ENCODE measurements at places on chromosomes 16 and 17.

DNA sequence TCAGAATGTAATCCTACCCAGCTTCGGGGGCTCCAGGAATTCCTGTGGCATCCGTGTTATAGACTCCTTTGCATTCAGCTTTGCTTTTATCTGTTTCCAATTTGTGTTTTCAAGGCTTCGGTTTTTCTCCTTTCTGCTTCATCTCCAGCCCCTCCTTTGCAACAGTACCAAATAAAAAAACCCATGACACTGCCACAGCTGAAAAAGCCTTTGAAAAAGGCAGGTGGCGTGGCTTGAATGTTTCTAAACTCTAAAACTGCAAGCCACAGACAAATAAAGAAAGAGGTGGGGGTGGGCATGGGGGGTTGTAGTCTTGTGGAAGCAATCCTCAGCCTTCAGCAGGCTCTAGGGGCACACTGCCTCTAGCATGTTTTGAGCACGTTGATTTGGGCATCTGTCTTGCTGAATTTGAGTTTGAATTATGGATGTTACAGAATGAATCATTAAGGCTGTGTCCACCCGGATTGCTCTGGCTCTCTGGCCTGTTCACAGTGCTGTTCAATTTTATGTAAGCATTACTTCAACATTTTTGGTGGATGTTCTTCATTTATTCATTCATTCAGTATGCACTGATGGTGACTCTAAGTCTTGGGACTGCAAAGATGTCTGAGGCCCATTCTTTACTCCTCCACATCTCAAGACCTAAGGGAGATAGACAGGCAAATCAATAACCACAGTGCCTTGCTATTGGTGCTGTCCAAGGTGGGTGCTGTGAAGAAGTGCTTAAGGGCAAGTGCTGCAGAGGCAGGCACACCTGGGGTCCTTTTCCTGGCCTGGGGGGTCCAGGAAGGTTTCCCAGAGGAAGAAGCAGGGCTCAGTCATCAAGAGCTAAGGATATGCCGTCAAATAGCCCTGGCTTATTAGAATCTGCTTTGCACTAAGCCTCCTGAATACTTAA, 77.4 kb downstream of the CDH13 start:
- DNase-seq: no peak

DNA sequence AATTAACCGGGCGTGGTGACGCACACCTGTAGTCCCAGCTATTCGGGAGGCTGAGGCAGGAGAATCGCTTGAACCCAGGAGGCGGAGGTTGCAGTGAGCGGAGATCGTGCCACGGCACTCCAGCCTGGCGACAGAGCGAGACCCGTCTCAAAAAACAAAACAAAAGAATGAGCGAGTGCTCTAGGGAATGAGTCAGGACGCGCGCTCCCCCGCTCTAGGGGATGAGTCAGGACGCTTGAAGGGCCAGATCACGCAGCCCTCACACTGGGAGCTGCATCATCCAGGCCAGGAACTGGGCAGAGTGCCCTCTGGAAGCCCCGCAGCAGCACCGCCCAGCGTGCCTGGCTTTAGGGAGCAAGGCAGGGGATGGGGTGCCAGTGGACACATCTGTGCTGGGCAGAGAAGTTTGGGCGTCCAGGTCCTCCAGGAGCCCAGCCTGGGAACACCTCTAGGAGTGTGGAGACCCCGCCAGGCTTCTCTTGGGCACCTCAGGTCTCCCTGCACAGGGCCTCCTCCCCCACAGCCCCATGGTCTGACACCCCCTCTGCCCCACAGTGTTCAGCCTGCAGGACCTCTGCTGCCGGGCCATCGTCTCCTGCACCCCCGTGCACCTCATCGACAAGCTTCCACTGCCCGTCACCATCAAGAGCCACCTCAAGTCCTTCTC, 3.9 kb upstream of the WFIKKN1 start:
- peak; percentile 97 for DNase-seq

GRCh38 chr17:65674246-65675045, 113.0 kb upstream of the AXIN2 start:
- DNase-seq: no peak

- DNase-seq: no peak
Observed at GRCh38 chr17:61005358-61005757, 327.7 kb downstream of the BCAS3 start.

DNA sequence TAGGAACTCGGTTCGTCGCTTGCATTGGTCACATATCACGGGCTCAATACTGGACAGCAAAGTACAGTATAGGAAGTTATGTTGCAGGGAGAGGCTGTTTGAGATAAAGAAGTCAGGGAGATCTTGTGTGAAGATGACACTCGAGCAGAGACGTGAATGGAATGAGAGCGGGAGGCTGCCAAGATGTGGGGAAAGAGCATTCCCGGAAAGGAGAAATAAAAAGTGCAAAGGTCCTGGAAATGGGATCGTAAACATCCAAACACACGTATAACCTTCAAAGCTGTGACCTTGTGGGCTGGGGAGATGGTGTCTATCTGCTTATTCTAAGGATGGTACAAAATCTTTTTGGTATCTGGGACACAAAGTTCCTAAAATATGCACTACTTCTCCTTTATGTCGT, 43.0 kb upstream of the MYOCD start:
- DNase-seq: no peak

GRCh38 chr17:65193305-65193704, 56.1 kb downstream of the RGS9 start:
- DNase-seq: no peak

GRCh38 chr16:80693553-80693952, 110.8 kb downstream of the CDYL2 start:
- DNase-seq: no peak

DNA sequence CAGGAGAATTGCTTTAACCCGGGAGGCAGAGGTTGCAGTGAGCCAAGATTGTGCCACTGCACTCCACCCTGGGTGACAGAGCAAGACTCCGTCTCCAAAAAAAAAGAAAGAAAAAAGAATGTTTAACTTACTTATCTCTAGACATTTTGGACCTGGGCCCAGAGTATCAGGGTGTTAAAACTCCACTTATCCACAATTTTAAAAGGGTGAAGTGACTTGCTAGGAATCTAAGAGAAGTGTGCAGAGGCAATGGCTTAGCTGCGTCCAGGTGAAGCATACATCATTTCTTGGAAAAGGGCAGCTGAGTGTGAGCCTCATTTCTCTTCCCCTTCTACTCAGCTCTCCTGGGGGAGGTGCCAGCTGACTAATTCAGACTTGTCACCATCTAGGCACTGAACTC, 25.1 kb downstream of the ALDH3A2 start:
- no peak for DNase-seq

DNA sequence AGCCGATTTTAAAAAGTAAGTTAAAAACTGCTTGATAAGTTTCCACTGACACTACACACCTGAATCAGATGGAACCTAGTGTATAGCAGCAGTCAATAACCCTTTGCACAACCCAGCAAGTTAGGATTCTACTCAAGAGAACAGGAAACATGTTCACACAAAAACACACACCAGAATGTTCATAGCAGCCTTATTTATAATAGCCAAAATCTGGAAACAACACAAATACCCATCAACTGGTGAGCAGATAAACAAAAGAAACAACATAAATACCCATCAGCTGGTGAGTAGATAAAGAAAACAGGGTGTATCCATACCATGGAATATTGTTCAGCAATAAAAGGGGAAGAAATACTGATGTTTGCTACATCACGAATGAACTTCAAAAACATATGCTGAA, 2.7 kb upstream of the CDH11 start:
- no peak for DNase-seq

DNA sequence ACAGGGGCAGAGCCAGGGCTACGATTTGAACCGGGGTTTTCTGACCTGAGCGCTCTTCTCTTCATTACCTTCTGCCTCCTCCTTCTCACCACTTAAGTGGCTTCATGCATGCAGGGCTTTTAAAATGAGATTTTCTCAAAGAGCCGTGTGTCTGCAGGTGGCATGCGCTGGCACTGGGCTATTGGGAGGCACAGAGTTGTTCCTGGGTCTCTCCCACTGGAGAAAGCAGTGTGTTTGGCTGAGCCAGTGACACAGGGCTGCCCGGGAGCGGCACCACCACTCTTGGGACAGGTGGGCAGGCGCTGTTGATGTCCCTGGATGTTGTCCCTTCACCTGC, 218.8 kb upstream of the CHMP6 start:
- no peak for DNase-seq

- DNase-seq: no peak
Observed at GRCh38 chr17:6575596-6575988, 19.2 kb upstream of the PITPNM3 start.

DNA sequence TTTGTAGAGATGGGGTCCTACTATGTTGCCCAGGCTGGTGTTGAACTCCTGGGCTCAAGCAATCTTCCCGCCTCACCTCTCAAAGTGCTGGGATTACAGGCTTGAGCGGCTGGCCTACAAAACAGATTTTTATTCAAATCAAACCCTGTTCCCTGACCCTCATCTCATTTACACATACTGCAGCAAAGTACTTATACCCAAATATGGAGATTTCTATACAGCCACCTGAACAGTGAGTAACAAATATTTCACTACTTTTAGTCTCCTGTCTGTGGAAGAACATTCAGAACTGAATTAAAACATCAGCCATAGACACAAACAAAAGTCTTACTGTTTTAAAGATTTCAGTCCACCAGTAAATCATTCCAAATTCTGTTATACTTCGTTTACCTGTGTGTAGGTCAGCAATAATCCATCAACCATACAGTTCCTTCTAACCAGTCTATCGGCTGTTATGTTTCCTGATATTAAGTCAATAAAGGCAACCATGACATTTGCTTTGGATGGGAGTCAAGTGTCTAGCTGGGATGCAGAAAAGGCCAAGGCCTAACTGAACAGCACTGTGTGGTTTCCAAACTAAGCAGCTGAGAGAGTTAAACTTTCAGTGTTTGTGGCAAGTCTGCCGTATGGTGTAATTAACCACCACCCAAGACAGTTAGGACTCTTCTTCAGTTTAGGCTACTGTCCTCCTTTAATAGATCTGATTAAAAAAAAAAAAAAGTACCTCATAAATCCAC, 22.3 kb downstream of the ERN1 start:
- no peak for DNase-seq

DNA sequence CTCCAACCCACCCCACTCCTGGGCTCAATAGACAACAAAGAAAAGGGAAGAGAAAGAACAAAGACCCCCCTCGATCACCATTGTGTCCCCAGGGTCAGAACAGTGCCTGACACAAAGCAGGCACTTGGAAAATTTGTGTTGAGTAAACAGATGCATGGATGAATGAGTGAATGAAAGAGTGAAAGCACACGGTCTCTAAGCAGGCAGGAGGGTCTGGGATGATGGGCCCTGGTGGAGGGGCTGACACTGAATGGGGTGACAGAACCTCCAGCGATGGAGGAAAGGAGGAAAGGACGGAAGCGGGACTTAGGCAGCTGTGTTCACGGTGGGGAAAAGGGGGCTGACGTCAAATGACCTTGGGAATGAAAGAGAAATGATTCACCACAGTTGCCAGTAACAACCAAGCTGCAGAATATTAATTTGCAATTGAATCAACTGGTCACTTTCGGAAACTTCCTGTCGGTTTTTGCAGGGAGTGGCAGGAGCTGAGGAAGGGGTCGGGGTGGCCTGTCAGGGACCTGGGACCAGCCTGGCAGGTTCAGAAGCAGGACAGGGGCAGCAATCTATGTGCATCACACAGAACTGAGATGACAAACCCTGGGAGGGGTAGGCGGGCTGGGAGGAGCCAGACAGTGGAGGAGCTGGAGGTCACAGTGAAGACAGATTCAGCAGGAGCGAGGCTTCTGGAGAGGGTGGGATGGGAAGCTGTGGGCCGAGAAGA, 6.7 kb upstream of the GAST start:
- DNase-seq: peak; percentile 54

GRCh38 chr16:5504064-5504781, 406.6 kb upstream of the EEF2KMT start:
- DNase-seq: no peak

DNA sequence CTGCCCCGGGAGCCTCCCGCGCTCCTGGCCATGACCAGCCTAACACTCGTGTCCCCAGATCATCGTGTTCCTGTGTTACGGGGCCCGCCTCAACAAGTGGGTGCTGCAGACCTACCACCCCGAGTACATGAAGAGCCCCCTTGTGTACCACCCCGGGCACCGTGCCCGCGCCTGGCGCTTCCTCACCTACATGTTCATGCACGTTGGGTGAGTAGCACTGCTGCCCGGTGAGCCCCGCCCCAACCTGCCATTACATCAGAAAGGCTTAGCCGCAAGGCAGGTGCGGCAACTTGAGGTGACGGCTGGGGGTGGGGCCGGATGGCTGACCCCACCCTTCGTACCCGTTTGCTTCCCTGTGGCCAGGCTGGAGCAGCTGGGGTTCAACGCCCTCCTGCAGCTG, 1.4 kb downstream of the RHBDL1 start:
- no peak for DNase-seq

GRCh38 chr17:34623856-34624766, 44.7 kb downstream of the TMEM132E start:
- DNase-seq: no peak

- DNase-seq: peak; percentile 53
Observed at GRCh38 chr16:12271006-12271405, 294.5 kb downstream of the SNX29 start.

DNA sequence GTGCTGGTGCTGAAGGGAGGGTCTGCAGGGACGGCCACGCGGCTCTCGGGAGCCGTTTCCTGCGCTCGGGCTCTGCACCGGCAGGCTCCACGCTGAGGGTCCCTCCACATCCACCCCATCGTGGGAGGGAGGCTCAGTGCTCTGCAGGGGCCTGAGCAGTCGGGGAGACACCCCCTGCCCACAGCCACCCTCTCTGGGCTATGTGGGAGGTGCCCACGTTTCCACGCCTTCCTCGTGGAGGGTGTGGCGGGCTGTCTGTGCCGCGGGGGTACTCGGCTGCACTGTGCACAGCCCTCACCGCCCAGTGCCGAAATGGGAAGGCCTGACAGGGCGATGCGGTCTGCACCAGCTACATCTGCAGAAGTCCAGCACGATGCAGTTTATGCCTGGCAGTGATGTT, 25.5 kb upstream of the ZNF750 start:
- DNase-seq: no peak

GRCh38 chr17:13475574-13476223, 126.0 kb downstream of the HS3ST3A1 start:
- no peak for DNase-seq

GRCh38 chr16:73405851-73406250, 357.9 kb upstream of the ZFHX3 start:
- no peak for DNase-seq

DNA sequence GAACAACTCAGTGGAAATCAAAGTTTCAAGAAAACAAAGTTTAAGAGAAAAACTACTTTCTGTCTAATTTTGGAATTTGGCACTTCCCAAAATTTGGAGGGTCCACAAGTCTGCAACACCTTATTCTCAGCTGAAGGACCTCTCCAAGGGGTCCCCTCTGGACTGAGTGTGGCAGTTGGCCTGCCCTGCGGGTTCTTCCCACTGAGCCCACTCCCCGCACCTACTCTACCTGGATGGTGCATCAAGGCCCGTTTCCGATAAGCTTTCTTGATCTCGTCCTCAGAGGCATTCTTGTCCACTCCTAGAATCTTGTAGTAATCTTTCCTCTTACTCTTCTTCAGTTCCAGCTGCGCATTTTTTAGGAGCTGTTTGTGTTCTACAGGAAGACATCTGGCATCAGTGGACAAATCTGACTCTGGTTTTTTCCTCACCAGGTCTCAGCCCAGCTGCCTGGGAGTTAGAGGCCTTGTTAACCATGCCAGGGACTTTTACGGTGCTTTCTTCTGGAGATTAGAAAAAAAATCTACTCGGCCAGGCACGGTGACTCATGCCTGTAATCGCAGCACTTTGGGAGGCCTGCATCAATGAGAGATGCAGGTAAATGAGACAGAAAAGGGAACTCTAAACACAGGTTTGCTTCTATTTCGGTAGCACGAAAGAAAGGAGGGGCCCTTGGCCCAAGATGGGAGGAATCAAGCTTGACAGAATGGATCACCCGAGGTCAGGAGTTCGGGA, 15.6 kb downstream of the CNP start:
- no peak for DNase-seq

GRCh38 chr16:83810901-83811300, 3.1 kb downstream of the HSBP1 start:
- no peak for DNase-seq

All from Daoy (cell line).